ENCODE measurements at places on chromosomes 3 and 15. TPM values are rescaled to one million over a fixed set of nuclear protein-coding genes. Genes with fewer than 3 reads are reported as not detected.

The POMGNT2 gene
- total RNA-seq = 15.3 TPM

The ARGFX gene
- total RNA-seq = not detected

The LMAN1L gene
- total RNA-seq = not detected

The WDR72 gene
- not detected for total RNA-seq

The GP9 gene
- total RNA-seq = not detected

The ABTB1 gene
- 16.7 TPM for total RNA-seq

The BCL6 gene
- 11.2 TPM for total RNA-seq

The MNS1 gene
- total RNA-seq = 0.53 TPM

The INSYN1 gene
- total RNA-seq = 0.05 TPM

The FAM174B gene
- total RNA-seq = 51.1 TPM

The STOML1 gene
- 14.6 TPM for total RNA-seq

The TRMT10C gene
- total RNA-seq = 33.6 TPM

The POLQ gene
- total RNA-seq = 1.6 TPM

The SAMD7 gene
- not detected for total RNA-seq

The CFAP100 gene
- not detected for total RNA-seq

The CACNA2D3 gene
- total RNA-seq = not detected

The DCLK3 gene
- not detected for total RNA-seq

The ST8SIA2 gene
- total RNA-seq = 1.6 TPM

The ECE2 gene
- total RNA-seq = not detected

The SHISA5 gene
- total RNA-seq = 305 TPM

The CHL1 gene
- total RNA-seq = not detected

The FRMD5 gene
- total RNA-seq = 3.2 TPM

The MELTF gene
- 5.7 TPM for total RNA-seq

The SLC22A14 gene
- total RNA-seq = 0.18 TPM

The GUCA1C gene
- total RNA-seq = not detected

The FMN1 gene
- 1.3 TPM for total RNA-seq

The MTMR10 gene
- 23.7 TPM for total RNA-seq

The KLF15 gene
- 0.05 TPM for total RNA-seq

The IQCF5 gene
- total RNA-seq = not detected

The TASOR gene
- total RNA-seq = 33.1 TPM

The GRK7 gene
- not detected for total RNA-seq

The SCN5A gene
- 3.1 TPM for total RNA-seq

The ANKRD63 gene
- total RNA-seq = not detected

The PLCD1 gene
- 16.6 TPM for total RNA-seq

The SERPINI2 gene
- total RNA-seq = not detected

The ANKDD1A gene
- 0.58 TPM for total RNA-seq

The CASR gene
- not detected for total RNA-seq

The TEX55 gene
- not detected for total RNA-seq

The PARP9 gene
- 20.5 TPM for total RNA-seq

The CCR9 gene
- not detected for total RNA-seq

The NDN gene
- total RNA-seq = 63.3 TPM

The CELSR3 gene
- total RNA-seq = 2.2 TPM

The GOLGA6L10 gene
- 0.73 TPM for total RNA-seq

The ADAMTS9 gene
- total RNA-seq = 72.1 TPM

The P2RY13 gene
- not detected for total RNA-seq

The NPAP1 gene
- not detected for total RNA-seq

The DPPA2 gene
- total RNA-seq = not detected

The SPINT1 gene
- total RNA-seq = 8.0 TPM
